ENCODE measurements at places on chromosomes 6 and 20.

- DNase-seq = no peak
Measured at GRCh38 chr20:61812845-61813485, 252.7 kb downstream of the TAF4 start.

- DNase-seq = no peak
Measured at GRCh38 chr20:49637046-49637637, 69.2 kb upstream of the PTGIS start.

GRCh38 chr6:13289789-13290318 lies 38.5 kb downstream of the TBC1D7 start:
- DNase-seq = no peak

DNA sequence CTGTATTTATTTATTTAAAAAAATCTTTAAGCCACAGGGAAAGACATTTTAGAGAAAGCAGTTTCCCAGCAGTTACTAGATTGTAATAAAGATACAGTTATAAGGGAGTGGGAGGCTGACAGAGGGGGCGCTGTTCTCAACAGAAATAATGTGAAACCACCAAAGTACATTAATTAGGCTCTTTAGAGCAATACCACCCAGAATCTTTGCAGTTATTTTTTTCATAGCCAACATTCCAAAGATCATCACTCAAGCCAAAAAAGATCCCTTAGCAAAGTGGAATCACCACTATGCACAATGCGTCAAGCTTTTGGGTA lies 331.3 kb upstream of the DEFB112 start:
- no peak for DNase-seq

DNA sequence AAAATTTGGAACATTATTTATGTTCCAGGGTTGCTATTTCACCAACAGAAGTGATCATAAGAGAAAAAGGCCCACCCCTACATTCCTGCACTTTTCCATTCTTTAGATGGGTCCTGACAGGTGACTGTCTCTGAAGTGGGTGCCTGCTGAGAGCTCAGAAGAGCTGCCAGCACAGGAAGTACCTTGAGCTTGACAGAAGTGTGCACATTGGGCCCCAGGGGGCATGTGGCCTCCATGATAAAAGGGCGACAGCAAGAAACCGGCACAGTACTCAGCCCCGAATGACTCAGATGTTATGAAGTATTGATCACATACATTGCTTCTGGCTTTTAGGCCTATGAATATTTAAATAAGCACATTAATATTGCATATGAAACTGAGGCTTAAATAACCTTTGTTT lies 150.4 kb downstream of the PCSK2 start:
- DNase-seq = no peak

DNA sequence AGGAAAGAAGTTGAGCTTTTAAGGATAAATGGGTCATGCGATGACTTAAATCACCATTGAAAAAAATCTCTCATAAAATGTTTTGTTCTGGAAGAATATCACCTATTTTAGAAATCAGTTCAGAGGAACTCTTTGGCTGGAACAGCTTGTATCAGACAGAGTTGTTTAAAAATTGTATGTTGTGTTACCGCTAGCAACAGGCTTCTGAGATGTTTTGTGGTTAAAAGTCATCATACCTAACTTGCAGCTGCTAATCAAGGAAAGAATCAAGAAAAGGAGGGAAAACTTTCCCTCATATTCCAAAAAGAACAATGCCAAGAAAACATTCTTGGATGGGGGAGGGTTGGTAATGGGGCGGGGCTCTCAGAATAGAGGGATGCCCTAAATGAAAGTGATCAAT lies 220.7 kb upstream of the CITED2 start:
- DNase-seq = no peak

DNA sequence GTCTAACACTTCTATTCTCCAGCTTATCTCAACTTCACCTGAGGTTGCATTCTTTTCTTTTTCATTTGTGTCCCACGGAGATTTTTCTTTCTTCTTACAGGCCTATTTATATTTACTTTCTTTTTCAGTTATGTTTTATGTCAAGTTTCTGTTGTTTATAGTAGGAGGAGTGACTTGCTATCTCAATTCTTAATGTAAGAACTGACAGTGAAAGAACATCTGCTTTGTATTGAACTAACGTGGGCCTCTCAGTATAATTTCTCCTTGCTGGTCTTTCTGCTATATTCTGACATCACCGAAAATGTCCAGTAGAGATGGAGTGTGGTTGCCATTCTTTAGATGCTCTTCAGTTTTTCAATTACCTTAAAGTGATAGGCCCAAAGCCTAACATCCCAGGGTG lies 521.7 kb downstream of the EPM2A start:
- no peak for DNase-seq

GRCh38 chr6:131400054-131400778 lies 172.8 kb upstream of the ARG1 start:
- no peak for DNase-seq

DNA sequence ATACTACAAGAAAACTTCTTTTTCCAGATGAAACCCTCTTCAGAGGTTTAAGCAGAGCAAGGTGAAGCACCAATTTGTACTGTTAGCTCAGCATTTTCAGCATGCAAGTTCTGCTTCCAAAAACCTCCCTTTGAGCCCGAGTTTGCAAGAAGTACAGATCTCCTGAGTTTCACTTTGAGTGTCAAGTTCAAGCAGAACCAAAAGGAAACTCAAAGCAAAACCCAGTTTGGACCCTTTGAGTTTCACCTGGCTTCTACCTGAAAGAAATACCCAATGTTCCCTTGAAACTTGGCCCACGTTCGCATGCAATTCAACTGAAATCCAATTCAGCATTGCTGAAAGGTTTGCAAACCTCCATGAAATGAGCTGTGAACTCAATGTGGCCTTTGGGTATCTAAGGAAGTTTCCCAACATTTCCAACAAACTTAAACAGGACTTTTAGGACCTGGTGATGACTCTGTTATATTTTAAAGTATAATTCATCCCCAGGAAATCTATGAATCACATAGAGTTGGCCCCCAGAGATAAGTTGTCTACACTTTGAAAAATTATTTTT lies 62.9 kb upstream of the HBS1L start:
- DNase-seq = no peak

DNA sequence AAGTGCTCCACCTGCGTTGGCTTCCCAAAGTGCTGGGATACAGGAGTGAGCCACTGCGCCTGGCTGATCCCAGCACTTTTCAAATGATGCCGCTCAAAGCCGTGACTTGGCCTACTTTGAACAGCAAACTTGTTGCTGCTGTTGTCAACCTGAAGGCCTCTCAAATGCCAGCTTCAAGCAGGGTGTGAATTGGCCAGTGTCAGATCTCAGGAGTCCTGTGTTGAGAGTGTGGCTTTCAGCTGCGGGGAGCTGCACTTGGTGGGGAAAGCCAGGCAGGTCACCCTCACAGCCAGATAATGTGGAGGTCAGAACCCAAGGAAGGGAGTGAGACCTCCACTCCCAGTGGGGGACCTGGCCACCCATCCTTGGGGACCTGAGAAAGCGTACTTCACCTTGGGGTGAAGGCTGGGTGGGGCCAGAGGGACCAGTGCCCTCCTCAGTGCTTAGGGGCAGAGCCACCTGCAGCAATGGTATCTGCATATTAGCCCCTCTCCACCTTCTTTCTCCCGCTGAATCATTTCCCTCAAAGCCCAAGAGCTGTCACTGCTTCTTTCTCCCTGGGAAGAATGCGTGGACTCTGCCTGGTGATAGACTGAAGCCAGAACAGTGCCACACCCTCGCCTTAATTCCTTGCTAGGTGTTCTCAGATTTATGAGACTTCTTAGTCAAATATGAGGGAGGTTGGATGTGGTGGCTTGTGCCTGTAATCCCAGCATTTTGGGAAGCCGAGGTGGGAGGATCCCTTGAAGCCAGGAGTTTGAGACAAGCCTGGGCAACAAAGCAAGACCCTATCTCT lies 19.1 kb upstream of the PANK2 start:
- no peak for DNase-seq

- DNase-seq = no peak
Measured at GRCh38 chr6:35051396-35051795, 89.7 kb downstream of the TCP11 start.

DNA sequence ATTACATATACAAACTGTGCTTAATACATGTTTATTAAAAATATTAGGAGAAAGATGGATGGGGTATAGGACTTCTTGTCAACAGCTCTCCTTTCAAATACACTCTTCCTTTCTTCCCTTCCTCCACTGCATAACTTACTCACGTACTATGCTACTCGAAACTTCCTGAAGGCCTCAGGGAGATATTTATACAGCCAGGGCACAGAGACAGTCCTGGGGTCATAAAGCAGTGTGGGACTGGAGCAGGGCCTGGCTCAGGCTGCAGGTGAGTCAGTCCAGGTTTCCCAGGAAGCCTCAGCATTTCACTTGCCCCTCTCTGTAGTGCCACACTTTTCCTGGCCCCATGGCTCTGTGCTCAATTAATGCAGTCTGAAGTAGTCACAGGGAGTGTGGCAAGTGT lies 157.0 kb downstream of the UBE3D start:
- no peak for DNase-seq

Measured in stimulated activated CD8-positive, alpha-beta memory T cell treated with anti-CD3 and anti-CD28 coated beads, Interleukin-15, amount 100 ng/mL, for 24 hours (primary cell).